Activated T-helper 9 cell treated with anti-CD3 and anti-CD28 coated beads, Interleukin-2, amount 50 U/mL, for 16 hours (primary cell): ENCODE measurements at places on chromosomes 2 and 18.

DNA sequence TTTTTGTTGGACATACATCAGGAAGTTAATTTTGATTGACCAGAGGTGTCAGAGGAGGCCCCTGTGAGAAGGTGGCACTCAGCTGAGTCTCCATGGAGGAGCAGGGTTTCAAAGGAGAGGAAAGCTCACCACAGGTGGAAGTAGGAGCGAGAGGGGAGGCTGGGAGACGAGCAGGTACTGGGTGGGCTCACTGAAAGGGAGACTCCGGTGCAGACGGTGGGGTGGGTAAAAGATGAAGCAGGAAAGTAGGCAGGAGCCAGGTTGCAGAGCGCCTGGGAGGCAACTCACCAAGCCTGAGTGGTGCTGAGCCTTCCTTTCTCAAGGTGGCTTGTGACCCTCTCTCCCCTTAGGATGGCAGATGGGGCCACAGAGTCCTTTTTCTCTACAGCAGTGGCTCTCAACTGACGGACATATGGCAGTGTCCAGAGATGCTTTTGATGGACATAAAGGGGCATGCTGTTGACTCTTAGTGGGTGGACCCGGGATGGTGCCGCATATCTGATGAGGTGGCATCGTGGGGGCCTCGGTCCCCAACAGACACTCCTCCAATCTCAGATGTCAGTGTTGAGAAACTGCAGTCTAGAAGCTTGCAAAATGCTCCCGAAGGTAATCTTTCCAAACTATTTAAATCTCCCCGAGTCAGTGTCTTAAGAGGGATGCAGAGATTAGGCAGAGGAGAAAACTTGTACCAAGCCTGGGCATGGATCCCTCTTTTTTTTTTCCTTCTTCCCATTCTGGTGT is 64.0 kb downstream of the LPIN1 start:
- no peak for DNase-seq

DNA sequence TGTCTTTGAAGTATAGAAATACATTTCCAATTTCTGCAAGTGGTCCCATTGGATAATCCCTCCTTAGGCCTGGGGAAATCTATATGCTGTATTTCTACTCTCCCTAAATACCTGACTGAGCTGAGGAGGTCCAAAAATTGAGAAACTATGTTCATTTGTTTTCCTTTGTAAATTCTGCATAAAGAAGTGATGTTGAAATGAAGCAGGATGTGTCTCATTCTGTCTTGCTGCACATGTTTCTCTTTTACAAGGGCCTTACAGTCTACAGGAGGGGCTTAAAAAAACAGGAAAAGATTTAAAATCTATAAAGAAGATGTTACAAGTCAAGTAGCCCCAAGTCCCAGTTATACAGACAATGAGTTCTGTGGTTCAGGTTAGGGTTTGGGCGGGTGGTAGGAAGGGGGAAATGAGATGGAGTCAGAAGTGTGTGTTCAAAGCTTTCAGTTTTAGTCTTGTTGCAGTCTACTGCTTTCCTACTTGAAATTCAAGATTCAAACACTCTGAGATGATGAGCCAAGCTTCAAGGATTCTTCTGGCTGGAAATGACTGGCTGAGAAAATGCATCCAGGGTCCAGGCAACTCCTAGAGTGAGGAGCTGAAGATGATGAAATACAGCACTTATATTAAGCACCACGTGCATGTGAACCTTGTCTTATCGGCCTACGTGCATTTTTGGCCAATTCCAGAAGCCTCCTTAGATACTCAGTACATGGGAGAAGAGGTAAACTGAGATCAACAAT is 146.3 kb upstream of the CELF4 start:
- no peak for DNase-seq

DNA sequence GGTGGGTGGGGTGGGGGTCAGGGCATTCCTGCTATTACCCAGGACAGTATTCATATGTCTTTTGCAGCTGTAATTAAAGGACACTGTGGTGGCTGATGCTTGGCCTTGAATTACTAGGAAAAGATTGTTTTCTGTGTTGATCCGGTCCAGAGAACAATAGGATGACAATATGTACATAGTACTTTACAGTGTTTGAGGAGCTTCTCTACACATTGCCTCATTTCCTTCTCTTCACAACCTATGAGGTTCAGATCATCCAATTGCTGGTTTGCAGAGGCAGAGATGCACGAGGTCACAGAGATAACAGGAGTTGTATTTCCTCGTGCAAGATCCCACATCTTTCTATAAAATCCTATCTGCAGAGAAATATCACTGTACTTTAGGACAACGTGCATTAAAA is 119.5 kb downstream of the LIPG start:
- no peak for DNase-seq

- DNase-seq, result no peak
Measured at GRCh38 chr2:228282376-228282775, 100.9 kb upstream of the SPHKAP start.

DNA sequence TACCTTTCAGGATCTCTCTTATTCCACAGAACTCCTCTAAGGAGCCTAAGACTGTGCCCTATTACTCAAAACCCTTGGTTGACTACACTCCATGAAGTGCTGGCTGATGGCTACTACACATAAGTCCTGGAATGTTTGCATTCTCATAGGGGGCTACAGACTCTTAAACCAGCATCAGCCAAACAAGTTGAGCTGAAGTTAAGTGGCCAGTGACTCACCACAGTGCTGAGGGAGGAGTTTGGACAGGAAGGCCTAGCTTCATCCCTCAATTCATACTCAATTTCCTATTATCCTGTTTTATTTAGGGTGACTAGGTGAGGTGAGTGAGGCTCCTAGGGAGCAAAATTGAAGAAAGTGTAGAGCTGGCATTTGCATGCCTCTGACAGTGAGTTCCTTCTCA is 246.7 kb downstream of the SMAD2 start:
- DNase-seq, result no peak

GRCh38 chr18:26134107-26134506 is 438 bp downstream of the PSMA8 start:
- no peak for DNase-seq

DNA sequence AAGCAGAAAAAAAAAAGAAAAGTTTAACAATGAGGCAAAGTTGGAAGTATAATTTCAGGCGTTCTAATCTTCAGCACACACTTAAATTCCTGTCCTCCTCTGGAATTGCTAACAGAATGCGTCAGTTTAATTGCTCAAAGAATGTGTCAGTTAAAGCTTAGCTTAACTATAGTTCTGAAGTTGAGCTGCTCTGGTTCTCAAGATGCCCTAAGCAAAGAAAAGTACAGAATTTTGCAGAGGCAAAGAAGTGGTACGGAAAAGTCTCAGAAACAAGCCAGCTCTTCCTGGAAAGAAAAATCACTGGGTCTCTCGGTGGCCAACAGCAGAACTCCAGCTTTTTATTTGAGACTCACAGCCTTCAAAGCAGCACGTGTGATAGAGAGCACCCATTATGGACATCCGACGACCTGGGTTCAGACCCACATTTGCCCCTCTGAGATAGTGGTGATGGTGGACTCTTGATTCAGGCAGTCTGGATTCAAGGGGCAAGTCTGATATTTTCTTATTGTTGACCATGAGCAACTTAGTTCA is 22.2 kb upstream of the MYO3B start:
- DNase-seq, result no peak

DNA sequence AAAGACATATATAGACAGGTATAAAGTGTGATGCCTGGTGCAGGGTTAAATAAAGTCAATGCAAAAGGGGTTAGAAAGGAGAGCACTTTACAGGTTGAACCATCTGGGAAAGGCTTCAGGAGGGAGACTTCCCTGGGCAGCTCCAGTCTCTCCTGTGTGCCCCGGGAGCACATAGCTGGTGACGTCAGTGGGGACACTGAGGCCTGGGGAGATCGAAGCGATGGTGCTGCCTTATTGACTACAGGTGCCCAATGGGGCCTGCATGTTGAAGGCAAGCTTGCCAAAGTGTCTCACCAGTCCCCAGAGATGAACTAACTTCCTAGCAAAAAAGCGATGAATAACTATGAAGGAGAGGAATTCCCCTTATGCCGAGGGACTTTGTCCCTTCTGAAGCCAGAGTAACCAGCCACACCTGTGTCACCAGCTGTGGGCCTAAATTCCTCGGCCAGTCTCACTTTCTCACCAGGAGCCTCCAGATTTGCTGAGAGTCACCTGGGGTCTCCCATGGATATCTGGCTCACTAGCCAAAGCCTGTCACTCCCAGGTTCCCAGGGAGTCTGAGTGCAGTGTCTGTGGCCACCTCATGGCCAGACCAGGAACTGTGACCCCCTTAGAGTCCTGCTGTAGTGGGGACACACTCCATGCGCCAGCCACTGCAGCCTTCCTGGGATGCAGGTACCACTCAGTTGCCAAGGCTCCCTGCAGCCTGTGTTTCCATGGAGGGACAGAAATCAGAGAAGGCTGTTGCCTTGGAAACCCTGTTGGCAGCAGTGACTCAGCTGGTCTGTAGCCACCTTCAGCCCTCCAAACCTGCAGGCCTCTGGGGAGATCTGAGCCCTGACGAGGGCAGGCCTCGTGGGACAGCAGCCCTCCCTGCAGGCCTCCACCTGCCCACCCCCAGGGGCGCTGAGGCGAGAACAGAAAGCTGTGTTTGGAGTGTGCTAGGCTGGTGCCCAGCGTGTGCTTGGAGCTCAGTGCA is 128.7 kb downstream of the CTIF start:
- no peak for DNase-seq

DNA sequence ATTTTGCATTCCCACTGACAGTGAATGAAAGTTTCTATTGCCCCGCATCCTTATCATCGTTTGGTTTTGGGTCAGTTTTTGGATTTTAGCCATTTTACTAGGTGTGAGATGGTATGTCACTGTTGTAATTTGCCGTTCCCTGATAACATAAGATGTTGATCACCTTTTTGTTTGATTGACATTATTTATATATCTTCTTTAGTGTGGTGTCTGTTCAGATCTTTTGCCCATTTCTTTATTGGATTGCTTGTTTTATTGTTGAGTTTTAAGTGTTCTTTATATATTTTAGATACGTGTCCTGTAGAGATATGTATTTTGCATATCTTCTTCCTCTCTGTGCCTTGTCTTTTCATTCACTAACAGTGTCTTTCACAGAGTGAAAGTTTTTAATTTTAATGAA is 55.3 kb downstream of the EPC2 start:
- no peak for DNase-seq

DNA sequence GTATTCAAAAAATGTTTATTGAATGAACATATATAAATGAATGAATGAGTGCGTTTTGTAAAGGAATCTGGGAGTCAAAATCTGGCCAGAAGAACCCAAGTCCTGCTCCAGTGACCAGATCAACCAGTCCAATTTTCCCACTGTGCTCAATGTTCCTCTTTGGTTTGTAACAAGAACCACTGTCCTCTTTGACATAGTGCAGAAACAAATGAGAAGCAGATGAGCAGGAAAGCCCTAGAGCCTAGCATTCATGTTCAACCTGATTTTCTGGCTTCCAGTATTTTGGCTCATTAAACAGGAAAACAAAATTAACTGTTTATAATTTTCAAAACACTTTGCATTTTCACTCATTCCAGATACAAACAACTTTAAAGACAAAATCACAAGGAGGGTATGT is 23.2 kb downstream of the FAM124B start:
- no peak for DNase-seq

DNA sequence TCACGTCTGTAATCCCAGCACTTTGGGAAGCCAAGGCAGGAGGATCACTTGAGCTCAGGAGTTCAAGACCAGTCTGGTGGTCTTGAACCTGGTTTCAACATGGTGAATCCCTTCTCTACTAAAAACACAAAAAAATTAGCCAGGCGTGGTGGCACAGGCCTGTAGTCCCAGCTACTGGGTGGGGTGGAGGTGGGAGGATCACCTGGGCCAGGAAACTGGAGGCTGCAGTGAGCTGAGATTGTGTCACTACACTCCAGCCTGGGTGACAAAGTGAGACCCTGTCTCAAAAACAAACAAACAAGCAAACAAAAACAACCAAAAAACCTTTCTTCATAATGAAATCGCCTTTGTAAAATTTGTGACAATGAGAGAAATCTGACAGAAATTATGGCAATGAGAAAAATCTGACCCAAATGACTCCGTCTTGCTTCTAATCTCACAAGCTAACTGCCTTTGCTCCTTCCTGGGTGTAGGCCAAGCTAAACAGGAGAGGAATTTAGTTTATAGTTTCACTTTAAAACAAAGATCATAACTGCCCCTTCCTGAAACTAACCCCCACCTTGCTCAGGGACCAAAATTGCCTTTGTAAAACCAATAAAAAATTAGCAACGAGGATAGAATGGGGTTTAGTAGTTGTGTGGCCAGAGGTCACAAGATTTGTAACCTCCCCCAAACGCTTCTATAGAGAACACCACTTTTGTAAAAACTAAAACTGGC is 60.7 kb upstream of the KIF5C start:
- DNase-seq, result no peak
